Body of pancreas (tissue), 4 donors: ENCODE measurements at places on chromosomes 12 and 14. TPM values are rescaled to one million over a fixed set of nuclear protein-coding genes. Genes with fewer than 3 reads are reported as not detected.

DNA sequence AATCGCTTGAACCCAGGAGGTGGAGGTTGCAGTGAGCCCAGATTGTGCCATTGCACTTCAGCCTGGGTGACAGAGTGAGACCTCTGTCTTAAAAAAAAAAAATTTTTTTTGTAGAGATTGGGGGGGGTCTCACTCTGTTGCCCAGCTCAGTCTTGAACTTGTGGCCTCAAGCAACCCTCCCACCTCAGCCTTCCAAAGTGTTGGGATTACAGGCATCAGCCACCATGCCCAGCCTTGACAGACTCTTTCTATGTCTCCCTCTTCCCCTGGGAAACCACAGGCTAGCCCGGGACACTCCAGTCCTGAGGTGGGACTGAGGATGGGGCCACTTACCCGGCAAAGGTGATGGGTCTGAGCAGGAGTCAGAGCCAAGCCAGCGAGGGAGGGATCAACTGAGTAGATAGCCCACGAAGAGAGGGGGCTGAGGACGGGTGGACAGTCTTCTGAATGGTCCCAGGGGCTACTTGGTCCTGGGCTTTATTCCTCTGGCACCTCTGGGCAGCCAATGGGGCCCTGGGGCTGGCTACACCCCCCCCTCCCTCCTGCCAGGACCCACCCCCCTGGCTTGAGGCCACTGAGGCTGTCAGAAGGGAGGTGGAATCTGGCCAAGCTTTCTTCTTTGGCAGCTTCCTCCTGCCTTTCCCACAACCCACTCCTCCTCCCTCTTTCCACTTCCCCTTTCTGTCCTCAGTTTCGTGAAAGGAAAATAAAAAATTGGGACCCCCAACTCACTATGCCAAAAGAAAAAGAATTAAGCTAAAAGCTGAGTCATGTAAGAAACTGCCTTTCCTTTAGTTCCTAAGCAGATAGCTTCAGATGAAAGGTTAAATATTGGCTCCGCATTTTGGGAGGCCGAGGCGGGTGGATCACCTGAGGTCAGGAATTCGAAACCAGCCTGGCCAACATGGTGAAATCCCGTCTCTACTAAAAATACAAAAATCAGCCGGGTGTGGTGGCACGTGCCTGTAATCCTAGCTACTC is at the start of gene SDS:
SDS (minus strand) TSS at position 453 of the 981 bp plus-strand sequence. CDS start 4,179 bp downstream, outside the sequence.
- DNase-seq = peak; percentile 61

GRCh38 chr12:5379749-5380496 is 52.0 kb upstream of the NTF3 start:
- DNase-seq = no peak

DNA sequence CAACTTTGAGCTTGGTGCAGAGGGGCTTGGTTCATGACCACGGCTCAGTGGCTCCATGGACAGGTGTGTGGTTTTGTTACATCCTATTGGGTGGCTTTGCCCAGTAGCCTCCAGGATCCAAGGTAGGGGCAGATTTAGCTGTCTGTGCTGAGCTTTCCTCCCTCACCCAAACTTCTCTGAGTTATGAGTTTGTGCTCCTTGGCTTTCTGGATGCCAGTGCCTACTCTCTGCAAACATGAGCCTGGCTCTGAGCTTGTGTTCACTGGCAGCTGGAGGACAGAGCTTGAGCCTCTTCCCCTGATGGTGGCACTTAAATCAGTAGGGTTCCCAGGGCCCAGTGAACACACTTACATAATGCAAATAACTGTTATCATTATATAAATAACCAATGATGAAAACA is 45.3 kb upstream of the HECTD1 start:
- no peak for DNase-seq

The CCDC177 gene
- total RNA-seq = not detected

DNA sequence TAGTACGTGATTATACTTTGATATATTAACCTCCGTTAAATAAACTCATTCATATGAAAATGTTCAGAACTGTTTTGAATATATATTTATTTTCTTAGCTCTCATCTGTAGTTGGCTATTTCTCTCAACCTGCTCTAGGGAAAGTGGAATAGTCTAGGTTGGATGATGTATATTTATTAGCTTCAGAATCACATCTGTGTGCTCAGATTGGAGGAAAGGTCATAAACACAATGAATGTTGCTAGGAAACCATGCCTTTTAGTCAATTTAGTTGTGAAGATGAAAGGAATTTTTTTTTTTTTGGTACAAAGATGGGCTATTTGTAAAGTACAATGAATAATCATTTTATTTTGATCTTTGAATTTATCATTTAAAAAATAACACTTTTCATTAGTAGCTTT is 439.1 kb downstream of the FOXG1 start:
- no peak for DNase-seq

DNA sequence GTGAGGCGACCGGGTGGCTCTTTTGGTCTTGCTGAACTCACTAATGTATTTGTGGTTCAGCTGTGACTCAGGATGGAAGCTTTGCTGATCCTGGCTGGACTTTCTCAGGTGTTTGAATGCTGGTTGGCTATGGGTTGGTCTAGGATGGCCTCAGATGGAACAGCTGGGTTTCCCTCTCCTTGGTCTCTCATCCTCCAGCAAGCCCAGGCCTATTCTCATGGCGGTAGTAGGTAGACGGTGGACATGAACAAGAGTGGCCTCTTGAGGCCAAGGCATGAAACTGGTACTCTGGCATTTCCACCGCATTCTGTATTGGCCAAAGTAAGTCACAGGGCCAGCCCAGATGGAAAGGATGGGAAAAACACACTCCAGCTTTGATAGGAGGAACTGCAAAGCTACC is 11.8 kb upstream of the POLR3B start:
- no peak for DNase-seq

GRCh38 chr14:35883677-35884293 is 57.6 kb downstream of the BRMS1L start:
- peak; percentile 33 for DNase-seq
